NCI-H460 (cell line): ENCODE measurements at places on chromosomes 2 and 18.

DNA sequence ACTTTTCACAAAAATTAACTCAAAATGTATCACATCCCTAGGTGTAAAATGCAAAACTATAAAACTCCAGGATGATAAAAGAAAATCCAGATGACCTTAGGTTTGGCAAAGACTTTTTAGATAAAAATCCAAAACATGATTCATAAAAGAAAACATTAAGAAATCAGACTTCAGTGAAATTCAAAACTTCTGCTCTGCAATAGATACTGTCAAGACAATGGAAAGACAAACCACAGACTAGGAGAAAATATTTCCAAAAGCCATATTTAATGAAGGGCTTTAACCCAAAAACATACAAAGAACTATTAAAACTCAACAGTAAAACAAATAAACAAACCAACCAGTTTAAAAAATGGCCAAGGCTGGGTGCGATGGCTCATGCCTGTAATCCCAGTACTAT lies 173.6 kb upstream of the SPOPL start:
- no peak for DNase-seq

DNA sequence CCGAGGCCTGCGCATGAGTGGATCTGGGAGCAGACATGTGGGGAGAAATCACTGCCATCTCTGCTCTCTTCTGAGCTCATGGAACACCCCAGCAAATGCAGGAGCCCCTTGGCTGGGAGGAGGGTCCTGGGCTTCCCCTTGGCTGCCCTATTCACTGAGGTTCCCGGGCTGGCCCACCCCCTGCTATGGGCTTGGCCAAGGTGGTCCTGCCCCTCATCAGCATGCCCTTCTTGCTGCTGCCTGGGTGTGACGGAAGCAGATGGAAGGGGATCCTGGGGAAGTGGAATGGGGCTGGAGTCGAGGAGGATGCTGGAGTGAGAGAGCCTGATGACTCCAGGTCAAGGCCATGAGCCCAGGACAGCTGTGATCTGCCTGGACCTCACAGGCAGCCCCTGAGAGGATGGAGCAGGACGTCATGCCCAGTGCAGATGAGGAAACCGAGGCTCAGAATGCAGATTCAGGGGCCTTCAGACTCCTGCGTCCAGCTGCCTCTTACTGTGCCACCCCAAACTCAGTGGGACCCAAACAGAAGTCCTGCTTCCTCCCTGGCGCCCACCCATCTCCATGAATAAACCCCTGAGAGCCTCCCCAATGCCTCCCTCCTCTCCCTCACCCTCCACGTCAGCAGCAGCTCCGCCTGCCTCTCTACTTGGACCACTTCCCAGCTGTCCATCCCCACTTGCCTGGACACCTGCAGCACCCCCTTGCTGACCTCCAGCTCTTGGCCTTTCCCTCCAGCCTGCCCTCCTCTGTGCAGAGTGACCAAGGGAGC lies 4.0 kb downstream of the SNED1 start:
- DNase-seq = no peak

DNA sequence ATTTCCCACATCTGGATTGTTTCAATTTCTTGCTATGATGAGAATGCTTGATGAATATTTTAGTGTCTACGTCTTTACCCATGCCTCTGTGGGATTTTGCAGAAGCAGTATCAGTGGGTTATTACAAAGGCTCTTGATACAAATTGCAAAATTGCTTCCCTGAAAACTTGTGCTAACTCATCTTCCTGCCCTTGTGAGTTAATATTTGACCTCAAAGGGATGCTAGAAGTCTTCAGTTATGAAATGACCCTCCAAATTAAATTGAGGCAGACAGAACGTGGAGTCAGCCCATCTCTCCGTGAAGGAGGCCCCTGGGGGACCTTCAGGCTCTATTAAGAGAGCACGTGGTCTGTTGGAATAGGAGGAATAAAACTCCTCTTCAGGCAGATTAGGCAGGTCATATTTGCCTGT lies 239.2 kb upstream of the HS6ST1 start:
- DNase-seq = no peak

DNA sequence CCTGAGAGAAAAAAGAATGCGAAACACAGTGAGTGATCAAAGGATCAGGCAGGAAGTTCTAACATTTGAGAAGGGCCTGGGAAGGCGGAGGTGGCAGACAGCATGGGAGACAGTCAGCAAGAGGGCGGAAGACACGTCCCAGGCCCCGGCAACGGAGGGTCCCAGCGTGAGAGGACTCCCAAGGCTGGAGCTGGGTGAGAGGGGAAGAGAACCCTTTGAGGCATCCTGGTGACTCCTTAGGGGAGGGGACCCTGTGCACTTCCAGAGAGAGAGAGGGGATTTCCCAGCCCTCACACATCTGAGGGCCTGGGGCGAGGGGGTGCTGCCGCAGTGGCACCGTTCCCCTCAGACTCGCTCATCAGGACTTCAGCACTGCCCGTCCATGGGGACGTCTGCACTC lies 133.4 kb downstream of the RTP5 start:
- no peak for DNase-seq

DNA sequence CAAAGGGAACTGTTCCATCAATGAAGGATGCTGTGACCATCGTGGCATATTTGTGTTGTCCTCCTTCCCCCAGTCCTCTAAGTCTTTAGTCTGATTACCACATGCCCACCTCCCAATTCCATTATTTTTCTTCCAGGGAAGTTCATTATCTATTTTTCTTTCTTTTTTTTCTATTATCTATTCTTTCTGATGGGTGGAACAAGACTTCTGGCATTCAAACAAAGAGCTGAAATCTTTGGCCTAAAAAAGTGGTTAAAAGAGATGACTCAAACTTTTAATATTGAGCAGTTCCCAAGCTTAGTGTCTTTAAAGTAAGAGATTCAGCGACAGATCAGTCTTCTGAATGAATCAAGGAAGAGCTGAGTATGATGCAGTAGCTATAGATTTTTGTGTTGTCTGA lies 66.6 kb downstream of the DIS3L2 start:
- no peak for DNase-seq

- DNase-seq = no peak
These were observed 48.5 kb downstream of the DGKD start for GRCh38 chr2:233402789-233403188.

DNA sequence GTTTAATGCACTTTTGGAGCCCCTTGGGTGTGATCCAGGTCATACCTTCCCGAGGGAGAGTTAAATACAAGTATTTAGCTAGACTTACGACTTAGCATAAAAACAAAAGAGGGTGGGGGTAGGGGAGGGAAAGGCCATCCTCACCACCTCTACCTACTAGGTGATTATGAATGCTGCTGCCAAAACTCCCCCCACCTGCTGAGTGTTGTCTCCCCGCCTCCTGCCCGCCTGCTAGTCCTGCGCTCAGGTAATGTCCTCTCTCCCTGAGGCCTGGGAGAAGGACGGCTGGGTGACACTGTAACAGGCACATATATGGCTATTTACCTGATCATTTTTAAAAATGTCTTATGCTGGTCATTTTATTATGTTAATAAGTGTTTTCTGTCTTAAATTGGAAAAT lies 3.0 kb upstream of the NCKAP5 start:
- DNase-seq = no peak

DNA sequence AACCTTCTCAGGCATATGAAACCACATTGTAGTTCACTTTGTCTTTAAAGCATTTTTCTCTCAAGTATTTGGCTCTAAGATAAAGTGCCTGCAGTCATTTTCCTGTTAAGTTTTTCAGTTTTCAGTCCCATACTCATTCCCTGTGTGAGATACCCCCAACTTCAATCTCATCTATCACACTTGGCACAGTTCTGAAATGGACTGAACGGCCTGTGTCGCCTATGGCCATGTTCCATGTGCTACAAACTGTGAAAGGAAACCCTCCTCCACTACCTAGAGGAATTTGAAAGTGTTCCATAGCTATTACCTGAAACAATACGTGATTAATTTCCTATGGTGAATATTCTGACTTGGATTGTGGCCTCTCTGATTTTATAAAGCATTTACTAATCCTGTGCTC lies 319.1 kb downstream of the CTNNA2 start:
- DNase-seq = no peak

DNA sequence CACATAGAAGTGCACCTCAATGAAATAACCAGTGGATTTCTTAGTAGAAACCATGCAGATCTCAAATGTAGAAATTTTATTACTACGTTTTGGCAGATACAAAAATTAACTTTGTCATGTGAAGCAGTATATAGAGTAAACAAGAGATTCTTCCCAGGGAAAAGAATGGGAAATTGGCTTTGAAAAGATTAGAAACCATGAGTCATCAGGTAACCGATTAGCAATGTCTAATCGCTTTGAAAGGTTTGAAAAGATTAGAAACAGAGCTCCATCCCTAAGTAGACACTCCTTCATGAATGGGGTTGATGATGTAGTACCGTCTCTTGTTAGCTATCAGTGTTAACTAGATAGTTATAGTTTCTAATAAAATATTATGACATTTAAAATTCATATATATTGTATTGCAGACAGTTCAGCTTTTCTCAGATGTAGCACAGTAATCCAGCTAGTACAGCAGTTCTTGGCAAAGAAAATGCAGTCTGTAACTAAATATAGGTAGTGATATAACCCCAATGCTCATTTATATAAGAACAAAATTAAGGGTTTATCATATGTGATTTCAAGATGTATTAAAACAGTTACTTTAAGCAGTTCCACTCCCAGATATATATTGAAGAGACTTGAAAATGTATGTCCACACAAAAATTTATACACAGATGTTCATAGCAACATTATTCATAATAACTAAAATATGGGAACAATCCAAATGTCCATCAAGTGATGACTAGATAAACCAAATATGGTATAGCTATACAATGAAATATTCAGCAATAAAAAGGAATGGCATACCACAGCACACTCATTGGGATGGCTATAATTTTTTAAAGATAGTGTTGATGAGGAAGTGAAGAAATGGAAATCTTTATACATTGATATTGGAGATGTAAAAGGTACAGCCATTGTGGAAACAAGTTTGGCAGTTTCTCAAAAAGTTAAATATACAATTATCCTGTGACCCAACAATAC lies 113.9 kb downstream of the PTPN4 start:
- DNase-seq = no peak

GRCh38 chr2:197657562-197657961 lies 17.8 kb downstream of the RFTN2 start:
- DNase-seq = no peak

GRCh38 chr18:5625076-5625475 lies 81.3 kb upstream of the EPB41L3 start:
- no peak for DNase-seq

GRCh38 chr2:235563056-235563910 lies 69.4 kb downstream of the AGAP1 start:
- no peak for DNase-seq

GRCh38 chr2:62398356-62398755 lies 107.6 kb downstream of the TMEM17 start:
- DNase-seq = no peak

- DNase-seq = no peak
These were observed 52.4 kb downstream of the REEP1 start for GRCh38 chr2:86284987-86285386.

GRCh38 chr2:88724643-88725332 lies 33.3 kb downstream of the RPIA start:
- DNase-seq = no peak

- DNase-seq = no peak
These were observed 308.3 kb downstream of the MYCN start for GRCh38 chr2:16248571-16249105.

DNA sequence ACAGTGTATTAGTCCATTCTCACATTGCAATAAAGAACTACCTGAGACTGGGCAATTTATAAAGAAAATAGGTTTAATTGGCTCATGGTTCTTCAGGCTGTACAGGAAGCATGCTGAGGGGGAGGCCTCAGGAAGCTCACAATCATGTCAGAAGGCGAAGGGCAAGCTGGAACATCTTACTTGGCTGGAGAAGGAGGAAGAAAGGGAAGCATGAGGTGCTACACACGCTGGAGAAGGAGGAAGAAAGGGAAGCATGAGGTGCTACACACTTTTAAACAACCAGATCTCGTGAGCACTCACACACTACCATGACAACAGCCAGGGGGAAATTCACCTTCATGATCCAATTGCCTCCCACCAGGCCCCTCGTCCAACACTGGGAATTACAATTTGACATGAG lies 95.3 kb upstream of the FAM110C start:
- no peak for DNase-seq

DNA sequence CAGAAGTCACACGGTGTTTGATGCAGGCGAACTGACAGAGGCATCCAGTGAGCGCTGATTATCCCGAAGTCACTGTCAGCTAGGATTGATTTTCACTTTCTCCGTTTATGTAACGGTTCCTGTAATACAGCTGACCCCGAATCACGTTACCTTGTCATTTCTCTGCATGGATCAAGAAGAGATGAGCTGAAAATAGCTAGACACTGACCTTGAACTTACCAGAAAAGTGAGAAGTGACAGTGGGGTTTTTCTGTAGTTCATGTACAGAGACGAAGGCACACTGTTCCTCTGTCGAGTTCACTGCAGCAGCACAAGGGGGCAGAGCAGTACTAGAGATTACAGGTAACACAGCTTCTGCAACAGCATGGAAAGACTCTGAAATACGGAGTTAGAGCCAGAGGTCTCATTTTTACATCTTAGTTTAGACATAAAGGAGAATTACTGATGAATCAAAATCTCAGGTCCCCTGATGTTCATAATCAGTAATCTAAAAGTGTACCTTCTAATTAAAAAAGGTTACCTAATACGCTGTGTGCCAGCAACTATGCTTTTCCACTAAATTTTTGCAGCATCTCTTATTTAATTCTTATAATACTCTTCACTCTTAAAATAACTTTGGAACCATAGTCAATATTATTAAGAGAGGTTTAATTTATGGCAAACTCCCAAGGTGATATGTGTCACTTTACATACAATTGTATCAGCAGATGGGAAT lies 33.1 kb downstream of the ARHGAP15 start:
- peak; percentile 60 for DNase-seq

DNA sequence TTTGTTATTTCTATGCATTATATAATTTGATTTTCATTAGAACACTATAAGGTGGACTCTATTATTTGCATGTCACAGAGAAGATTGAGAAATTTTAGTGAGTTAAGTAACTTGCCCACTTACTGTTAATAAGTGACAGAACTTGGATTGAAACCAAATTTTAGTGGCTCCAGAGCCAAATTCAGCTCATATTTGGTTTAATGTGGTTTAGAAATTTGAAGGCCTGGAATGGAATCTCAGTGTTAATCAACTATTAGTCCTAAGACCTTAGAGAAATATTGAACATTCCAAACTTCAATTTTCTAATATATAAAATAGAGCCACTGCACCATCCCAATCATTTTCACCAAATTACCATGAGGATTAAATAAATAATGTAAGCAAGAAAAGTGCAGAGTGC lies 281.6 kb downstream of the ZNF385B start:
- no peak for DNase-seq
